ENCODE measurements at places on chromosomes 4 and X. TPM values are rescaled to one million over a fixed set of nuclear protein-coding genes. Genes with fewer than 3 reads are reported as not detected.
A peak's percentile ranks its signal among the peaks of the same experiment; 100 is the strongest.

Gene REELD1
- polyA plus RNA-seq: not detected

- no peak for DNase-seq
Measured at GRCh38 chr4:138588501-138588900, 346.4 kb upstream of the SLC7A11 start.

Gene TBC1D9
- polyA plus RNA-seq: 12.0 TPM

DNA sequence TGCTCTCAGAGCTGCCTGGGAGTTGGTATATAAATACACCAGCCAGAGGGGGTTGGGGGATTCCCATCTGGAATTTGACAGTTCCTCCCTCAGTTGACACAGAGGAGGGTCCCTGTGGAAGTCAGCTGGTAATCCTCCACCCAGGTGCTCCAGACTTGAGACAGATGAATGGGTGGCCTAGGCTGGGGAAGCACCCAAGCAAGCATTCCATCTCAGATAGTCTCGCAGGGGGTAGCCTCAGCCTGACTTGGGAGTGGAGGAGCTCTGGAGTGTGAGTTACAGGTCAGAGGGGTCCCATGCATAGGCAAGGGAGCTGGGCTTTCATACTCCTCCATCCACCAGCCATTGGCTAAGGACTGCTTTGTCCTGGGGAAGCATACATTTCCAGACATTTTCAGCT, 229.3 kb upstream of the BCOR start:
- no peak for DNase-seq

Gene SPINK2
- not detected for polyA plus RNA-seq

DNA sequence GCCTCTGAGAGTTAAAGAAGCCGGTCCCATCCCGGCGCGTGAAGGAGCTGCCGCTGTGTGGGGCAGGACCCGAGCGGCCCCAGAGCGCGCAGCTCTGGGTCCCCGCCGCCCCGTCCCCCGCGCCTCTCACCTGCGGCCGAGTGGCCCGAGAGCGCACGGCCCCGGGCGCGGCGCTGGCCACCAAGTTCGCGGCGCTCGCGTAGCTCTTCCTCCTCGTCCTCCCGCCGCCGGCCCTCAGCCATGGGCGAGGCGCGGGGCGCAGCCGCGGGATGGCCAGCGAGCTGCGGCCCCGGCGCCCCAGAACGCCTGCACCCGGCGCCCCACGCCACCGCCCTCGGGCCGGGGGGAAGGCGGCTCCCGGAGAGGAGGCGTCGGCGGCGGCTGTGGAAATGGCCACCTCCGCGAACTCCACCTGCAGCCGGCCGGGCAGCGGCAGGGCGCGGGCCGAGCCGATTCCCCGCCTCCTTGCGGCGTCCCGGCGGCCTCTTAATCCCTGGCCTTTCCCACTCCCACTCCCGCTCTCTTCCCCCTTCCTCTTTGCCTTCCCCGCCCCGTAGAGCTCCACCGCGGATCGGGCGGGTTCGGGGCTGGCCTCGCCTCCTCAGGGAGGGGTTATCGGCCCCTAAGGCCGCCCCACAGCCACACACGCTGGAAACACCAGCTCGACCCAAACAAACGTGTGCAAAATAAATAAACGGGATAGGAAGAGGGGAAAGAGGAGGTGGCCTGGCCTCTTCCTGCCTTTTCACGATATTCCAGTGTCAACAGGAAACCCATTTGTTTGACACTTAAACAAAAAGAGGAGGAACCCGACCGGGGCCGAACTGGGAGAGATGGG, at the start of gene SH3D19:
SH3D19 (minus strand) TSS at position 495 of the 838 bp plus-strand sequence; CDS start at position 242, 253 bp downstream.
- peak; percentile 21 for DNase-seq

GRCh38 chrX:25204182-25204581, 188.4 kb upstream of the ARX start:
- no peak for DNase-seq

GRCh38 chrX:20212486-20213089, 54.1 kb downstream of the RPS6KA3 start:
- DNase-seq: no peak

Gene DAPP1
- not detected for polyA plus RNA-seq

GRCh38 chr4:182255441-182256190, 12.4 kb downstream of the TENM3 start:
- no peak for DNase-seq

DNA sequence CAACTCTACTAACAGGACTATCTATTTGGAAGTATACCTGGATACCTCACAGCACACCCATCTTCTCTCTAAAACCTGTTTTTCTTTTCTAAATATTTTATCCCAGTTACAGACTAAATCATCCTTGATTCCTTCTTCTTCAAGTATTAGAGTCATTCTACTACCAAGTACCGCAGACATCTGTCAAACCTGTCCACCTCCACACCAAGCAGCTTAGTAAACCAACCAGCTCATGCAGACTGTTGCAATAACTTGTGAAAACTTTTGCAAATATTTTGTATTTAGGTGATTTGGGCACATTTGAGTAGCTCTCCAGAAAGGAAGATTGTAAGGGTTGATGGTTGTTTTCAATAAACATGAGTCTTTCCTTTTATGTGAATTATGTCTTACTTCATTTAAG, 238.6 kb downstream of the ADAMTS3 start:
- DNase-seq: no peak

DNA sequence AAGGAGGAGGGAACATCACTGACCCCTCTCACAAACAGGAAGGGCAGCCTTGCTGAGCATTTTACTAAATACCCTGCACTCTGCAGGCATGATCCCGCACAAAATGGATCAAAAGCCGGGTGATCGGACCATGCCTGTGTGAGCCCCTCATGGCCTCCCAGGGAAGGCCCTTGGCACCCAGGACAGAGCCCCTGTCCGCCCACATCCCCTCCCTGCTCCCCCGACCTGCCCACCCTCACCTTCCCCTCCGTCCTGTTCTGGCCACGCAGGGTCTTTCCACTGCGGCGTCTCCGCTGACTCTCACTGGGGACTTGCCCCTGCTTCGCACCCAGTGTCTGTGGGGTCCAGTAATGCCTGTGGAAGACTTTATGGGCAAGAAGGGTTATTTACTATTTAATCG, 105.0 kb downstream of the HMX1 start:
- no peak for DNase-seq

DNA sequence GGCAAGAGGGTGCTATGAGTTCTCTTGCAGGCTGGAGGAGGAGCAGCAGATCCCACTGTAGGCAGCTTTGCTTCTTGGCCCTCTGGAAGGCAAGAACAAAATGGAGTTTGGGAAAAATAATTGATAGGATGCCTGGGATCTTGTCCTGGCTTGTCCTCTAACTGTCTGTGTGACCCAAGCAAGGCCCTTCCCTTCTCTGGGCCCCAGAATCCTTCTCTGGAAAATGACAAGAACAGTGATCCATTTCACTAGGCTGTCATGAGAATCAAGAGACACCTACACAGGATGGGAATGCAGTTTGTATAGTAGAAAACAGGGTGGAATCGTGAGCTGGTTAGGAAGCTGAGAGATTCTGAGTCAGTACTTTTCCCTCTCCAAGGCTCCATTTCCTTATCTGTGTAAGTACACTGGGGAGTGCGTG, 133.3 kb downstream of the PJA1 start:
- DNase-seq: no peak

- DNase-seq: no peak
Measured at GRCh38 chrX:40470830-40471429, 109.8 kb upstream of the ATP6AP2 start.

Gene FGB
- not detected for polyA plus RNA-seq

GRCh38 chr4:1882850-1883271, 11.7 kb downstream of the NSD2 start:
- DNase-seq: no peak

DNA sequence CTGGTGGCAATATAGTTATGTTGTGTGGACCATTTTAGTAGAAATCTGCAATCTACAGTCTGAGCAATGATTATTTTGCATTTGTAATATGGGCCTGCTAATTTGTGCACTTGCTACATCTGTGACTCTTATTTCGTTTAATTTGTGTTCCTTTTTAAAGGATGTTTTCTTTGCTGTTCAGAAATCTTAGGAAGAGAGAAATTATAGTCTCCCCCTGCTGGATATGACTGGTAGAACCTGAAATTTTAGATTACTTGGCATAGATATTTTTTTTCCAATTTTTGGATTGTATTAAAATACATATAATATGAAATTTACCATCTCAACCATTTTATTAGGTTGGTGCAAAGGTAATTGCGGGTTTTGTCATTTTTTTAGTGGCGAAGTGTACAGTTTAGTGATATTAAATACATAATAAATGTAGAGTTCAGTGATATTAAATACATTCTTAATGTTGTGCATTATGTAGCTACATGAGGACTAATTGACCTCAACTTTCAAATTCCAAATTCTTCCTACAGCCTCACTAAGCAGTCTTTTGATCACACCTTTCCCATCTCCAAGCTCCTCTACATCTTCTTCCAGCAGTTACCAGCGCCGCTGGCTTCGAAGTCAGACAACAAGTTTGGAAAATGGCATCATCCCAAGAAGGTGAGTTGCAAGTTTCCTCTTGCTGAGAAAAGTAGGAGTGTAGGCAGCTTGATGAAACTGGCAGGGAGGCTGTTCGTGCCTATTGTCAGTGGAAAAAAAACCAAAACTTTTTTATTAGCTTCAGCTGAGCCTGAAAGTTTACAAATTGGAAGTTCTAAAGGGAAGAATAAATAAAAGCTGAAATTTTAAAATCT, 82.2 kb downstream of the FNIP2 start:
- no peak for DNase-seq

- no peak for DNase-seq
Measured at GRCh38 chrX:114582698-114583395, 1.0 kb upstream of the HTR2C start.

DNA sequence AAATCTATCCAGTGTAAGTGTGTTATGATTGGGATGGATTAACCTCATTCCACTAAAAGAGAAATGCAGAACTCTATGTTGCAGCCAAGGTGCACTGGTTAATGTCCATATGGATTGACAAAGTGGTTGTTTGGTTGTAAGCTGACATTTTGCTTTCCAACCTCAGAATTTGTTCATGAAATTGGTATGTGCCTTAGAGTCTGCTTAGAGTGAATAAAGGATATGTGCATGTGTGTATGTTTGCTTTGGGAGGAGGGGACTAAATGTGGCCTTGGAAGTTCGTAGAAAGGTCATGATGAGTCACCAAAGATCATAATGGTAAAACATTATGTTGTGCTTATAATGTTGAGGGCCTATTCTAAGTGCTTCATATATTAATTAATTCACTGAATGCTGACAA, 44.1 kb upstream of the MBNL3 start:
- no peak for DNase-seq

Gene SLC49A3
- polyA plus RNA-seq: 1.6 TPM

DNA sequence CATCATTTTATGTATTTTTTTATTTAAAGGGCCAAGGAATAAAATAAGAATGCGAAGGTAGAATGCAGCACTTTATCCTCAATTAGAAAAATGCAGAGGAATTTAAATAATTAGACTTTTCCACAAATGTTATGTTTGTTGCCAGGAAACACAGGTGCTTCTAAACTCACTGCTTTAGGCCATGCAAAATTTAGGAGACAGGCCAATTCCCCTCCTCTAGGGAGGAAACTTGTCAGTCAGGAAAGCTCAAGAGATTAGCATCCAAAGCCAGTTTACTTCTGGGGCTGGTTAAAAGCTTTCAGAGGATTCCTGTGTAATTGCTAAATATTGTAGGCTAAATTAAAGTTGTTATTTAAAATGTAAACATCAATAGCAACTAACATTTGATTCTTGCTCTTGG, 124.5 kb downstream of the DMD start:
- DNase-seq: no peak

DNA sequence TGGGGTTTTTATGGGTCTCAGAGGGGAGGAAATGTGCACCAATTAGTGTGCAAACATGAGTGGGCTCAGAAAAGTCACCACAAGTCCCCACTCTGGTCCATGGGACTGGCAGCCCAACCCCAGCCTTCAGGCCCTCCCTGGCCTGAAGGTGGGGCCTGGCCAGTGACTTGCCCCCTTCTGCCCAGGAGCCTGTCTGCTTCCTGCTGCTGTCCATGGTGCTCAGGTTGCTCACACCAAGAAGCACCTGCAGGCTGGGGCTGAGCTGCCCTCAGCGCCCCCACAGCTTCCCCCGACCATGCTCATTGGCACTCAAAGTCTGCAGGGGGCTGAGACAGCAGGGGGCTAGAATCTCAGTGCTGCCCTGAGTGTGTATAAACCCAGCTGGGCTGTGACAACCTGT, 30.6 kb upstream of the GC start:
- DNase-seq: no peak

Gene CXCL3
- 0.18 TPM for polyA plus RNA-seq

All from BJ (cell line).